ENCODE measurements at places on chromosomes 7 and 10.

GRCh38 chr10:101292194-101293006 is 61.6 kb upstream of the BTRC start:
- no peak for DNase-seq

GRCh38 chr7:114534953-114535352 is 120.3 kb downstream of the FOXP2 start:
- no peak for DNase-seq

GRCh38 chr10:97321032-97321803 is 2.1 kb downstream of the FRAT1 start:
- peak; percentile 13 for DNase-seq

DNA sequence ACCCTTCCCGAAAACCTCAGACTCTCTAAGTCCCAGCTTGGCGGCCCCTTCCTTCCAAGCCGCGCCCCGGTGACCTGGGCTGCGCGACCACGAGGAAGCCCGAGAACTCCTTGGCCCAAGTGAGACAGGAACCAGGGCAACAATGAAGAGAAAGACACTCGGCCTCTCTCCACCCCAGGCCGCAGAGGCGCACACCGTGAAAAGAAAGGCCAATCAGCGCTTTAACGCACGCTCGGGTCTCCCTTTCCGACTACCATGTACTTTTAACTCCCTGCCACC is 166.4 kb upstream of the PPP1R3A start:
- DNase-seq, result no peak

DNA sequence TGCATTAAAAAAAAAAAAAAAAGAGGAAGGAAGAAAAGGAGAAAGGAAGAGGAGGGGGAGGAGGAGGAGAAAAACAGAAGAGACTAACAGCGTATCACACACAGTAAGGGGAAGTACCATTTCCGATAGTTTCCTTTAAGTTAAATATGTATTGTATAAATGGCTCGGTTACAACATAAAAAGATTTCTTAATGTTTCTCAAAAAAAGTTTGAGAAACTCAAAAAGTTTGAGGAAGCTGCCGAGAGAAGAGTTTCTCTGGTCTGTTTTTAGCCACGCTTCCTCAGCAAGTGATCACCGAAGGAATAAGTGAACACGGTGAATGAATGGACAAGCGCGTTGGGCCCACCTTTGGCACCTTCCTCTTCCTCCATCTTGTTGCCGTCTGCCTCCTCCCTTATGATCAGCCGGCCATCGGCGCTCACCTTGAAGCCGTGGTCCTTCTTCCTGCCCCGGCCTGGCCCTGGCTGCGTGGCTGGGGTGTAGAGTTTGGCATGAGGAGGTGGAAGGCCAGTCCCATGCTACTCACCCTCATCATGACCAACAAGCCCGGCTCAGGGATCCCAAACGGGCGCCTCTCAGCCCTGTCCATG is 31.3 kb upstream of the FRAT2 start:
- DNase-seq, result no peak

DNA sequence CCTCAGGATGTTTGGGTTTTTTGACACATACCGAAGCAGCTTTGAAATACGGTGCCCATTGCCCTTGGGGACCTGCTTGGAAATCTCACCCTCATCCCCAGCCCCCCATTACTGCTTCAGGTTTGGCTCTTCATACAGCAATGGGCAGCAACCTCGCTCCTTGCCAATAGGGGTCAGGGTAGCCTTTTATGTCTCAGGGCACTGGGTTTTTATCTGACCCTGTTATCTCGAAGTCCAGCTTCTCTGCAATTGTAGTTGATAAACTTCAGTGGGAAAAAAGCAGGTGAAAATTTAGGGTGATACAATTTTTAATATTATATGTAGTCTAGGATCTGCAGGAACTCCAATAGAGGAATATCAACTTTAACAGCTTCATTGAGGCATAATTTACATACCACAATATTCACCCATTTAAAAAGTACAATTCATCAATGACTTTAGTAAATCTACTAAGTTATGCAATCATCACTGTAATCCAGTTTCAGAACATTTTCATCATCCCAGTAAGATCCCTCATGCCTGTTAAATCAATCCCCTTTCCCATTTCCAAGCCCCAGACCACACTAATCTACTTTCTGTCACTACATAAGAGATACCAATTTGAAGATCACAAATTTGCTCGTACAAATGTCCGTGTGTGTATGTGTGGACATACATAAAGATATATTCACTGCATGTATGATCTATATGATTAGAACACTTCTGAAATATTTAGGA is 386.2 kb downstream of the KCNMA1 start:
- no peak for DNase-seq

DNA sequence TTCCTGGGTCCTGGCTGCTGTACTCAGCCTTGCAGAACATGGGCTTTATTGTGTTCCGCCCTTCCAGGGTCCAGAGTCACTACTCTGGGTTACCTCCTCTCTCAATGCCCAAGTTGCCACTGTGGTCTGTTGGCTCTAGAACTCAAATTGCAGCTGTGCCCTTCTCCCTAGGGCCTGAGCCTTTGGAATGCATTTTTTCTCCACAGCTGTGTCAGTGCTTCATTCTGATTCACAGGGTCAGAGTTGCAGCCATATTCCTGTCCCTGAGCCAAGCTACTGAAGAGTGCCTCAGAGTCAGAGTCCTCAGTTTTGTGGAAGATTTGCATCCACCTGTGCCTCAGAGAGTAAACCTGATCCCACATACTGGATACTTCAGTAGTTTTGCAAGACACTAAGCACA is 167.5 kb downstream of the ITGB1 start:
- DNase-seq, result no peak

- no peak for DNase-seq
Observed at GRCh38 chr7:29095631-29096445, 50.5 kb downstream of the CPVL start.

All from T-helper 1 cell (primary cell).